ENCODE measurements at places on chromosomes 3 and 15. TPM values are rescaled to one million over a fixed set of nuclear protein-coding genes. Genes with fewer than 3 reads are reported as not detected.

The TEX55 gene
- not detected for total RNA-seq

The NAA80 gene
- total RNA-seq, result 16.9 TPM

The LZTFL1 gene
- 20.4 TPM for total RNA-seq

The SPINK8 gene
- not detected for total RNA-seq
